ENCODE measurements at places on chromosomes 12 and 14.

GRCh38 chr12:22255097-22255496, 79.4 kb downstream of the ST8SIA1 start:
- no peak for DNase-seq

- no peak for DNase-seq
These were observed 19.2 kb upstream of the PAPOLA start for GRCh38 chr14:96482986-96483385.

DNA sequence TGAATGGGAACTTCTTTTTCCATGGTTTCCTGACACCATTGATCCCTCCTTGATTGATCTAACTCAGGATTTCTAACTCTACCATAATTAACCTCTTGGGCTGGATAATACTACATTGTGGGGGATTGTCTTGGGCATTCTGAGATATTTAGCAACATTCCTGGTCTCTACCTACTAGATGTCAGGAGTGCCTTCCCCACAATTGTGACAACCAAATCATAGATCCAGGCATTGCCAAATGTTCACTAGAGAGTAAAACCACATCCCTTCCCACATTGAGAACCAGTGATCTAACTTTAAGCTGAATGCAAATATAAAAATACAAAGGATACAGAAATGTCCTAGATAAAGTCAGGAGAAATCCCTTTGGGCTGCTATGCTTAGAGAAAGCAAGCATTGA, 36.9 kb upstream of the CCDC198 start:
- no peak for DNase-seq

DNA sequence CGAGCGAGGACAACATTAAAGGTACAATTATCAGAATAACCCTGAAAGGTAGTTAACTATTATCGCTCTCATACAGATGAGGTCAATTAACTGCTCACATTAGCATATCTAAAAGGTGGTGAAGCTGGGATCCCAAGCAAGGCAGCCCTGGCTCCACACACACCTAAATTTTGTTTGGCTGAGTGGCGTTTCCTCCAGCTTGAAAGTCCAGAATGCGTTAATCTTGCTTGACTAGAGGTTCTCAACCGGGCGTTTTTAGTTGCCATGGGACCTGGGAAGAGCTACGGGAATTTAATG, 531 bp downstream of the DLGAP5 start:
- DNase-seq: no peak

GRCh38 chr12:119198440-119198839, 19.7 kb downstream of the HSPB8 start:
- no peak for DNase-seq

GRCh38 chr12:26116829-26117715, 7.8 kb downstream of the BHLHE41 start:
- no peak for DNase-seq

Data from NCI-H1436 (cell line).